ENCODE measurements at places on chromosomes 2 and 18. TPM values are rescaled to one million over a fixed set of nuclear protein-coding genes. Genes with fewer than 3 reads are reported as not detected.

GRCh38 chr2:212940816-212941215 is 210.6 kb downstream of the IKZF2 start:
- H3K4me3 ChIP-seq: peak overlapping the region; percentile 43
- peak overlapping the region; percentile 95 for H3K27ac ChIP-seq
- DNase-seq: peak; percentile 24
- peaks cover 70% of the 10 kb centered on the region for H3K4me1 ChIP-seq

DNA sequence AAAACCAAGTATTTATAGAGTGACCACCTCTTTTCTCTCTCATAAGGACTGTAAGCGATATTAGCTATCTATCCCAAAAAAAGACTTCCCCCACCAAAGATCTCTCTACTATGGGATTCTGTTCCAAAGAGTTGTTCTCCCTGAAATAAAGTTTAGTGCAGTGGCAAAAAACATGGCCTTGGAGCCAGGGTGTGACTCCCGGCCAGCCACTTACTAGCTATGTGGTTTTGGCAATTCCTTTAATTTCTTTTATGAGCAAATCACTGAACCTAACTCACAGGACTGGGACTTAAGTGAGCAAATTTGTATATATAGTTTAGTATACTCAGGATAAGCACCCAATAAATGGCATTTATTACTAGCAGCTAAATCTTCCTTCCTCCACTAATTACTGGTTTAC is 42.6 kb downstream of the SESTD1 start:
- H3K4me3 ChIP-seq: no peak overlapping the region
- DNase-seq: no peak
- peaks cover 16% of the 10 kb centered on the region for H3K4me1 ChIP-seq
- H3K27me3 ChIP-seq: no peaks in the 10 kb centered on the region

GRCh38 chr18:34650121-34650545 is 60.0 kb upstream of the DTNA start:
- peaks cover 48% of the 10 kb centered on the region for H3K4me1 ChIP-seq
- H3K27me3 ChIP-seq: no peaks in the 10 kb centered on the region
- H3K27ac ChIP-seq: peak overlapping the region; percentile 5
- H3K4me3 ChIP-seq: no peak overlapping the region

GRCh38 chr2:649426-650342 is 27.5 kb downstream of the TMEM18 start:
- H3K27me3 ChIP-seq: peaks cover 2% of the 10 kb centered on the region
- H3K36me3 ChIP-seq: no peaks in the 10 kb centered on the region
- H3K4me1 ChIP-seq: no peaks in the 10 kb centered on the region
- no peak for DNase-seq
- no peak overlapping the region for H3K27ac ChIP-seq

- H3K27ac ChIP-seq: no peak overlapping the region
- no peaks in the 10 kb centered on the region for H3K36me3 ChIP-seq
- no peaks in the 10 kb centered on the region for H3K4me1 ChIP-seq
- no peak overlapping the region for H3K4me3 ChIP-seq
- no peaks in the 10 kb centered on the region for H3K27me3 ChIP-seq
- no peak for DNase-seq
These were observed 24.2 kb downstream of the FBLN7 start for GRCh38 chr2:112162341-112162740.

DNA sequence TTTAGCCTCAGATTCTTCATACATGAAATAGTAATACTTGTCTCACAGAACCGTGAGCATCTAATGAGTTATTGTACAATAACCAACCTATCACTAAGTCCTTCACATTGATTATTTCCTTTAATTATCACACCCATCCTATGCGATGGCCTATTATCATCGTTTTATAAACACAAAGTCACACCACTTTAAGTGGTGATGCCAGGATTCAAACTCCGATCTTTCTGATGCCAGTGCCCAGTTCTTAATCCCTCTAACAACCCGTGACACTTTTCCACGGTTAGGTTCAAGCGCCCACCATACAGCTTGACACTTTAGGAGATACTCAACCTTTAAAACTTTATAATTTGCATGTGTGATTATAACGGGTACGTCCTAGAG is 523 bp upstream of the ALMS1 start:
- peak overlapping the region; percentile 86 for H3K27ac ChIP-seq
- DNase-seq: no peak
- peak overlapping the region; percentile 94 for H3K4me3 ChIP-seq
- H3K4me1 ChIP-seq: peaks cover 17% of the 10 kb centered on the region
- no peaks in the 10 kb centered on the region for H3K36me3 ChIP-seq

DNA sequence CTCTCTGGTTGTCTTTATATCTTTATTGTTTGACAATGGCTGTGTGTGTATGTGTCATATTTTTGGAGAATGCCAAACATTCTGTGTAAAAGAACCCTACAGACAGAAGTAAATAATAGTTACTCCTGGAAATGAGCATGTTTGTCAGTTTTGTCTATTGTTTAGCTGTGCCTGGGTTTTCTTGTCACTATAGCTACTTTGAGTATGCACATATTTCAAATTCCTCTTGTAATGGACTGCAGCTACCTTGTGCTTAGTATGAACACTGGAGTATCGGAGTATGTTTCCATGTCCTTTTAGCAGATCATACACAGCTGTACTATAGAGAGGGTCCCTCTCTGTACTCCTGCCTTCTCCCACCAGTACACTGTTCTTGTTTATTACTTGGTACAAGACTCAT is 58.0 kb upstream of the DOCK10 start:
- H3K4me3 ChIP-seq: no peak overlapping the region
- H3K4me1 ChIP-seq: peaks cover 11% of the 10 kb centered on the region
- H3K27ac ChIP-seq: no peak overlapping the region

DNA sequence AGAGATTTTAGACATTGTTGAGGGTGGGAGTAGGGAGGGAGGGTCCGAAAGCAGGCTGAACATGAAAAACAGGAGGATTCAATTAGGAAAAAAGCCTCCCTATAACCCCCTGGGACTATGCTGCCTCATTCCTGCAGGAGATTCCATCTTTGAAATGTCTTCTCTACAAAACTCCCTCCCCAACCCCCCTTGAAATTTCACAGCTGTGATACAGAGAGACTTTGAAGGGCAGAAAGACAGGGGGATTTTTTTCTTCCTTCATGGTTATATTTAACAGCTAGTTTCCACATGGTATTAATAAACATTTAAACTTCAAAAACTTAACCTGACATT is 57.6 kb downstream of the TRIB2 start:
- peaks cover 7% of the 10 kb centered on the region for H3K36me3 ChIP-seq
- H3K27me3 ChIP-seq: peaks cover 67% of the 10 kb centered on the region
- peaks cover 51% of the 10 kb centered on the region for H3K4me1 ChIP-seq
- H3K4me3 ChIP-seq: no peak overlapping the region
- no peak overlapping the region for H3K27ac ChIP-seq

GRCh38 chr2:157986761-157987160 is 110.6 kb upstream of the ACVR1 start:
- H3K4me3 ChIP-seq: no peak overlapping the region
- no peaks in the 10 kb centered on the region for H3K36me3 ChIP-seq
- peaks cover 10% of the 10 kb centered on the region for H3K27me3 ChIP-seq
- peaks cover 9% of the 10 kb centered on the region for H3K4me1 ChIP-seq
- H3K27ac ChIP-seq: no peak overlapping the region

GRCh38 chr2:238847841-238848690 is at the start of gene TWIST2:
Gene TWIST2, plus strand, starts transcription at chr2:238848085. Its CDS starts 131 bp downstream, at chr2:238848216.
- H3K4me3 ChIP-seq: peak within 1 kb of the TSS; percentile 67
- no peaks in the 10 kb centered on the region for H3K36me3 ChIP-seq
- peaks cover 11% of the 10 kb centered on the region for H3K4me1 ChIP-seq
- H3K27me3 ChIP-seq: peaks cover 81% of the 10 kb centered on the region

DNA sequence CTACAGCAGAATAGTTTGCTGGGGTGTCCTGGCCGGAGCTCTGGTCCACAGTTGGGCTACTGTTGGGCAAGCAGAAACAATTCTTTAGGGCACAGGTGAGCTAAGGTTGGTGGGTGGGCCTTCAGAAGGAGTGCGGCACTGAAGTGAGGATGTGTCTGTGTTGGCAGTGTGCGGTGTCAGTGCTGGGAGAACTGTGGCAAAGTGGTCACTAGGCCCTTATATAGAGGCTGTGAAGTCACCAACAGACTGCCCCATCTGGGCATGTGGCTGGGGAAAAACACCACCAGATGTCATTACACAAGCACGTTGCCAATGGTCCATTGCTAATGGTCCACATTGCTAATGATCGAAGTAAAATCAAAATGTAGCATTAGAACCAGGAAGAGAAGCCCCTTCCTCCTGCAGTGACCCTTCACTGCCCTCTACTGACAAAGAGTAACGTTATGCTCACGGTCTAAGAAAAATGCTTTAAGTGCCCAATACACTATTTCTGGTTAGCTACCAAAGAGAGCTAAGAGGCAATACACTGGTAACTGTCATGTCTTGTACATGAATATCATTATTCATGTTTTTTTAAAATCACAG is 21.3 kb downstream of the SCN1A start:
- DNase-seq: no peak
- no peak overlapping the region for H3K27ac ChIP-seq
- H3K4me3 ChIP-seq: no peak overlapping the region
- peaks cover 3% of the 10 kb centered on the region for H3K36me3 ChIP-seq

DNA sequence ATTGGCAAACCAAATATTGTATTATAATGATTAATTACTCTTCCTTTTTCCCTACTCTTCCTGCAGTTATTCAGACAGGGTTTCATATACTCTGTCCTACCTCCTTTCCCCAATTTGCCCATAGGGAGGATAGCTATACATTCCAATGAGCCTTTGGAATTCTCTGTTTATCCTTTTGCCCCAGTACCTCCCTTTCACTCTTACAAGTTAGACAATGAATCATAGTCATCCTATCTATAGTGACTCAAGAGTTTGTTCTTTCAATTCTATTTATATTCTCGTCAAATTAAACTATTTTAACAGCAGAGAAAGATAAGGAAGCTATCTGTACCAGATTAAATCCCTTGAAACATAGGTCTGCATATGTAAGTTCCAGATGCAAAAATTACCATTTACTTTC is 437.5 kb downstream of the NR4A2 start:
- H3K4me1 ChIP-seq: peaks cover 9% of the 10 kb centered on the region
- H3K4me3 ChIP-seq: no peak overlapping the region
- DNase-seq: no peak
- peaks cover 3% of the 10 kb centered on the region for H3K36me3 ChIP-seq

DNA sequence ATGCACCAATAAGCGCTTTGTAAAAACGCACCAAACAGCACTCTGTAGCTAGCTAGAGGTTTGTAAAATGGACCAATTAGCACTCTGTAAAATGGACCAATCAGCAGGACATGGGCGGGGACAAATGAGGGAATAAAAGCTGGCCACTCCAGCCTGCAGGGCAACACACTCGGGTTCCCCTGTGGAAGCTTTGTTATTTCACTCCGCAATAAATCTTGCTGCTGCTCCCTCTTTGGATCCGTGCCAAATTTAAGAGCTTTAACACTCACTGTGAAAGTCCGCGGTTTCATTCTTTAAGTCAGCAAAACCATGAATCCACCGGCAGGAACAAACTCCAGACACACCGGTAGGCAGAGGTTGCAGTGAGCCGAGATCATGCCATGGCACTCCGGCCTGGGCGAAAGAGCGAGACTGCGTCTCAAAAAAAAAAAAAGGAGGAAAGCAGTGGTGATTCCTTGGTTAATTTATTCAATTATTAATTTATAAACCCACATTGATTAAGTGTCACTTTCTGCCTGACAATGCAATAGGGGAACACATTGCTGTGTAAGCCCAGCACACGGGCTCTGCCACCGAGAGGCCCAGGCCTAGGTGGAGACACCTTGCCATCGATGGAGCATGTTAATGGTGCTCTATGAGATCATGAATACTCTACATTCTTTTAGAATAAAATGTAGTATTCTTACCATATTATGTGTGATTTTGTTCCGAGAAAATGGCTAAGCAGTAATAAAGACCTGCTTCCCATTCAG is 687.6 kb upstream of the HS6ST1 start:
- H3K27ac ChIP-seq: no peak overlapping the region
- no peaks in the 10 kb centered on the region for H3K36me3 ChIP-seq
- no peaks in the 10 kb centered on the region for H3K4me1 ChIP-seq
- H3K27me3 ChIP-seq: no peaks in the 10 kb centered on the region

- DNase-seq: no peak
- H3K36me3 ChIP-seq: peaks cover 14% of the 10 kb centered on the region
- no peaks in the 10 kb centered on the region for H3K27me3 ChIP-seq
- no peak overlapping the region for H3K27ac ChIP-seq
- no peak overlapping the region for H3K4me3 ChIP-seq
- peaks cover 23% of the 10 kb centered on the region for H3K4me1 ChIP-seq
These were observed 208.8 kb upstream of the SALL3 start for GRCh38 chr18:78770823-78771139.

GRCh38 chr2:145652571-145653545 is 1132.9 kb upstream of the ZEB2 start:
- no peak overlapping the region for H3K27ac ChIP-seq
- no peaks in the 10 kb centered on the region for H3K27me3 ChIP-seq
- H3K4me3 ChIP-seq: no peak overlapping the region
- no peaks in the 10 kb centered on the region for H3K4me1 ChIP-seq

SCYGR4 gene
- not detected for total RNA-seq

LINC00305 gene
- total RNA-seq: not detected

MFSD2B gene
- total RNA-seq: 0.55 TPM

CAPN14 gene
- total RNA-seq: 0.11 TPM

BOLL gene
- not detected for total RNA-seq

ALPI gene
- not detected for total RNA-seq

KCNJ13 gene
- total RNA-seq: not detected

ELOA2 gene
- not detected for total RNA-seq

Measured in WTC11 (cell line).